ENCODE measurements at places on chromosomes 1 and 21.

GRCh38 chr1:112995890-112996289, 39.9 kb upstream of the SLC16A1 start:
- DNase-seq = no peak

GRCh38 chr1:43427941-43428340, 25.8 kb downstream of the HYI start:
- no peak for DNase-seq

DNA sequence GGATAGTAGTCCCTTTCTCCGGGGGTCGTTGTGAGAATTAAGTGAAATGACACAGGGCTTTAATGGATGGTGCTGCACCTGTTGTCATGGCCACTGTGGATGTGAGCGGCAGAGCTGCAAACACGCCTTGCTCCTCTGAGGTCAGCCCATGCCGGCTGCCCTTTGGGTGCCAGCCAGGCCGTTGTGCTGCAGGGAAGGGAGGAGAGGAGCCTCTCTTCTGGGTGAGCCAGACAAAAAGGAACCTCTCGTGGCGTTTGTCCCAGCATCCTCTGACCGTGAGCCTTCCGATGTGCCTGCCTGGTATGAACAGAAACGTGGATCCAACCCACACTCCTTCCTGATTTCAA, 383.0 kb upstream of the VAMP3 start:
- no peak for DNase-seq

- DNase-seq = no peak
These were observed 35.8 kb downstream of the ZC3H11B start for GRCh38 chr1:219576931-219577730.

DNA sequence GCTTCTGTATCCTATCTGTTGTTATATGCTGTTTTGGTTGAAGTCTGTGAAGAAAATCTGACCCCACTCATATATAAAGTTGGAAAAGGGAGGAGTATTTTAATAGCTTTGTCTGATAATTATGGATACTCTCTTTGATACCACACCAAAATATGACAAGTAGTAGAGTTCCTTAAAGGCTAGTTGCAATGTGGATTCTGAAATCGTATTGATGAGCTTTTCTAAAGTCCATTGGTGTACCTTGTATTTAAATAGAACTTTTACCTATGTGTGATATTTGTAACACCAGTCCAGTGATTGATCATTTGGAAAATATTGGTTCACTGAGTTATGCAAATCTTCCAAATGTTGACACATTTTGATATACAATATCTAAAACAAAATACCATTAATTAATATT, 7.7 kb downstream of the GAS5 start:
- DNase-seq = no peak

DNA sequence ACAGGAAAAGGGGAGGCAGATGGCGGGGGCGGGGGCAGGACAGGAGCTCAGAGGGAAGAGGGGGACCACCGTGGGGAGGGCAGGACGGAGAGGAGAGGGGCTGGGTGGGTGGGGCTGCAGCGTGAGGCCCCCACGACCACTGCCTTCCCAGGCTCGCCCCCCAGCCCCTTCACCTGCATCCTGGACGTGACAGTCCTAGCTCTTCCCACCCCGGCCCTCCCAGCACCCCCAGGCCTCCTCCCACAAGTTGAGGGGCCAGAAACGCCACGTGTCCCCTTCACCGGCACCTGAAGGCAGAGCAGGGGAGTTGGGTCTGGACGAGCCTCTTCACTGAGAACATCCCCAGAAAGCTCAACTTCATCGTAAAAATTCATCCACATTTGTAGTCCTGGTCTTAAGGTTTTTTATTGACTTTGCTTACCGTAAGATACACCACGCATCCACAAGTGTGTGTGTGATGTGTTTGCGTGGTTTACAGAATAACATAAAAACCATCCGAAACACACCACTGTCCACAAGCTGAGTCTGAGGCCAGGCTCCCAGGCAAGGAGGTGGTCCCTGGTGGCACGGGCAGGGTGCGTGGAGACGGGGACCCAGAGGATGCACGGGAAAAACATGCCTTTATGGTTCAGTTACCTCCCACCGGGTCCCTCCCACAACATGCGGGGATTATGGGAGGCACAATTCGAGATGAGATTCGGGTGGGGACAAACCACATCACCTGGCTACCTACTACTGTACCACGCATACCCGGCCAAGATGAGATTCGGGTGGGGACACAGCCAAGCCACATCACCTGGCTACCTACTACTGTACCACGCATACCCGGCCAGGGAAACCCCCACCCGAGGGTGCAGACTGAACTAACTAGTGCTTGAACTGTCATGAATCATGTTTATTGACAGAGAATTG, 13.9 kb upstream of the COL18A1 start:
- DNase-seq = no peak

DNA sequence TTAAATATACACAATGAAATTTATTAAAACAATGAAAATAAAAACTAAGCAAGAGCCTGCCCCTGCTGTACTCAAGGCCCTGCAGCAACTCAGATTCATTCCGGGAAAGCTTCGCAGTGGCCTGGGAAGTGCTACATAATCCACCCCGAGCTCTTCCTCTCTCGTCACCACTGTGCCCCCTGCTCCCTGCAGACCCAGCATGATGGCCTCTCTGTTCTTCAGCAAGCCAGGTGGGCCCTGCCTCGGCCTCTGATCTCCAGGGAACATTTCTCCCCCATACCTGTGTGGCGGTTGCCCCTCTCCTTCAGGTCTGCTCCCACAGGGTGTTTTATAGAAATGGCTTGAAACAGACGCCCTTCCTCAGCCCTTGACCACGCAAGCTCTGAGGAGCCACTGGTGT, 10.6 kb downstream of the RNF187 start:
- no peak for DNase-seq
